Stimulated activated CD4-positive, alpha-beta T cell treated with anti-CD3 and anti-CD28 coated beads, Interleukin-1b, Interleukin-23, amount 100 ng/mL, for 24 hours (primary cell): ENCODE measurements at places on chromosomes 11 and 22.

GRCh38 chr22:33588860-33589259 is 331.4 kb downstream of the LARGE1 start:
- no peak for DNase-seq

DNA sequence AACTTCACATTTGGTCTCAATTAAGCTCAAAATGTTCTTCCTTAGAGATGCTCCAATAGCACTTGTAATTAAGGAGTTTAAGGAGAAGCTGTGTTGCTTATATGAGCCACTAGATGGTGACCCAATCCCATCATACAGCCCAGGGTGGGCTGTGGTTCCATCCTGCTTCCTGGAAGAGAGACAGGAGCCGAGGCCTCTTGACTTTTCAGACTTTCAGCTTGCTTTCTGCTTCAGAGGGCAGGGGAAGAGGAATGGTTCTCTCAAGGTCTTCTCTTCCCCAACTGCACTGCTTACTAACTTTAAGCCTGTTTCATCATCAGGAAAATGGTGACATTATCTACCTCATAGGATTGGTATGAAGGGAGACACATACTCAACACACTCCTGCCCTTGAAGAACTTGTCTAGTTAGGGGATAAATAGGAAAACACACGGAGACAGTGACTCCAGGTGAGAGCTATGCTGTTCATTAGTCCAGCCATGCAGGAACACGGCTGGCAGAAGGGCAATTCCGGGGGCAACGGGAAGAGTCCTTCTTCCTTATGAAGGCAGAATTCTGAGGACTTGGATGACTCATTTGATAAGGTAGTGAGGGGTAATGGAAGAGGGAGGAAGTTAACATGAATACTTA is 20.1 kb downstream of the TMEM218 start:
- DNase-seq = no peak

DNA sequence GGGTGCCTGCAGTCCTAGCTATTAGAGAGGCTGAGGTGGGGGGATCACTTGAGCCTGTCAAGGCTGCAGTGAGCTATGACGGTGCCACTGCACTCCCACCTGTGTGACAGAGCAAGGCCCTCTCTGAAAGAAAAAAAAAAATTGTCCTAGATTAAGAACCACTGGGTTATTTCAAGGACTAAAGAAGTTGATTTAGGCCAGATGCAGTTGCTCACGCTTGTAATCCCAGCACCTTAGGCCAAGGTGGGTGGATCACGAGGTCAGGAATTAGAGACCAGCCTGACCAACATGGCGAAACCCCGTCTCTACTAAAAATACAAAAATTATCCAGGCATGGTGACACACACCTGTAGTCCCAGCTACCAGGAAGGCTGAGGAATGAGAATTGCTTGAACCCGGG is 129.0 kb downstream of the MRTFA start:
- no peak for DNase-seq

GRCh38 chr22:32996702-32997101 is 61.5 kb downstream of the SYN3 start:
- DNase-seq = no peak

DNA sequence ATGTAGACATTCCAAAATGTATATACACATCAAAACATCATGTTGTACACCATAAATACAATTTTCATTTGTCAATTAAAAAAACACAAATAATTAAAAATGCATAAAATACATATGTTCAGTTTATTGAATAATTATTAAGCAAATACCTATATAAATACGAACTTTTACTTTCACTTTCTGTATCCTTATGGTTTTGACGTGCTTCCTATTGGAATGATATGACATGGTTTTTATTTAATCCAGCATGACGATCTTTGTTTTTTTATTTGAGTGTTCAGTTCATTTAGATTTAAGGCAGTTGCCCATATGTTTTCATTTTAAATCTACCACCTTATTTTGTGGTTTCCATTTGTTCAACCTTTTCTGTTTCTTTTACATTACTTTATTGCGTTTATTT is 198.3 kb upstream of the PLET1 start:
- DNase-seq = no peak

DNA sequence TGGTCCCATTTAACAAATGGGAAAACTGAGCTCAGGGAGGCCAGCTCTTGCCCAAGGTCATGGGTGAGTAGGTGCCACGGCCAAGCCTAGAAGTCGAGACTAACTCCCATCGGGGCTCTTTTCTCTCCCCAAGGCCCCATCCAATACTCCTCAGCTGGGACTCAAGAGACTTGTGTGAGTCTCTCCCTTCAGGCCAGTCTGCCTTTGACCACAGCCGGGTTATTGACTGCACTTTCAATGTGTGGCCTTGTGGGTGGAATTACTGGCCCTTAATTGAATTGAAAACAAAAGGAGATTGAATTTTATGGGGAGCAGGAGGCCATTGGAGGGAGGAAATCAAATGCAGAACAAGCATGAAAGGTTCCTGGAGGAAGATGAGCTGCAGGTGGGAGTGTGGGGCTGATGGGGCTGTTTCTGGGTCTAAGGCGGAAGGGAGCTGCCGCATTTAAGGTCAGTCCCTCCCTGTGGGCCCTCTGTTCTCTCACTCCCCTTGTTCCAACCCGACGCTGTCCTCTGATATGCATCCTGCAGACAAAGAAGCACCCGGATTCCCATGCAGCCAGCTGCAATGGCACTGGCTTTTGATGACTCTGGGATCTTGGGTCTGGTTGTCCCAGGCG is 552.8 kb downstream of the MIAT start:
- DNase-seq = no peak

- no peak for DNase-seq
These were observed 55.9 kb downstream of the ZC3H12C start for GRCh38 chr11:110148775-110149744.

DNA sequence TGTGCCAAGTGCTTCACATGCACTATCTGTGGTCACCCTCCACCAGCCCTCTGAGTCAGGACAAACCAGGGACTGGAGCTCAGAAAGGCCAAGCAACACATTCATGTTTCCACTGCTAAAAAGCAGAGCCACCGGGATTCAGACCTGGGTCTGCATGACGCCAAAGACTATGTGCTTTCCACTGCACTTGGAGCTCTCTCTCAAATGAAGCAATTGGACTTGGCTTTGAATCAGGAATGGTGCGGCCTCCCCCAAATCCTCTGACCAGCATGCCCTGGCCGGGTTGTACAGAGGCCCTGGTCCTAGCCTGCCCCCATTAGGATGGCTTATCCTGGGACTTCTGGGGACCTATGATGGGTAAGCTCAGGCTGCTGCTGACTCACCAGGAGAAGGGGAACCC is 80.7 kb downstream of the PKNOX2 start:
- no peak for DNase-seq

GRCh38 chr11:88332851-88333250 is 4.7 kb downstream of the CTSC start:
- DNase-seq = no peak

GRCh38 chr11:131944736-131945135 is 574.3 kb downstream of the NTM start:
- DNase-seq = no peak

DNA sequence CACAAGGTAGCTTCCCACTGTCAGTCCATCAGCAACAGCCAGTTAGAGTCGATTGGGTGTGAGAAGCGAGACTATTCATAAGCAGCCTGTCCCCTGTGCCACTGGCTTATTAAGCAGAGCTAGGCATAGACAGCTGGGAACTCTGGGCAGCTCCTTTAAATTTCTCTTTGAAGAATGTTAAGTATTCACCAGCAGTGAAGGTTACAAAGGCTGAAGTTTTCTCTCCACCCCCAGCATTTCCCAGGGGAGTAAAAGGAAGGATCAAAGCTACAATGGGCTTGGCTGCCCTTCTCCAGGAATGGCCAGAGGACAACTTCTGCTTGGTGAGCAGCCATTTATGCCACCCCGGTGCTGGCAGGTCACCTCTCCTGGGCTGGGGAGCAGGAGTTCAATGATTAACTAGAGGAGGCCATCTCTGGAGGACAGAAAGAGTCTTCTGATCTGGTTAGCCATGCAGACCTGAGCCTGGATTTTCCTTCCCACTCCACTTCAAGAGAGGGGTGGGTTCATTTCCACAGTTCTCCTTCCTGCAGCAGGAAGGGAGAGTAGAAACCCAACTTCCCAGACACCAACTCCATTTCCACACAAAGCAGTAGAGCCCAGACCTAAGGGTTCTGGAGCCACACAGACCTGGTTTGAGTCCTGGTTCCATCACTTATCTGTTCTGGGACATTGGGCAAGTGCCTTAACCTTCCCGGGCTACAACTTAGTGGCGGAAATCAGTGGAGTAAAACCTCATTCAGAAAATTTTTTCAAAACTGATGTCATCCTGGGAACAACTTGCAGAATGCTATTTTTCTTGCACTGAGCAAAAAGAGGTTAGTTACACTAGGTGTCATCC is 22.6 kb downstream of the POU2AF3 start:
- no peak for DNase-seq

- no peak for DNase-seq
These were observed 20.3 kb downstream of the MYH9 start for GRCh38 chr22:36367479-36367878.

GRCh38 chr11:18229501-18229900 is 7.1 kb downstream of the SAA4 start:
- DNase-seq = no peak

DNA sequence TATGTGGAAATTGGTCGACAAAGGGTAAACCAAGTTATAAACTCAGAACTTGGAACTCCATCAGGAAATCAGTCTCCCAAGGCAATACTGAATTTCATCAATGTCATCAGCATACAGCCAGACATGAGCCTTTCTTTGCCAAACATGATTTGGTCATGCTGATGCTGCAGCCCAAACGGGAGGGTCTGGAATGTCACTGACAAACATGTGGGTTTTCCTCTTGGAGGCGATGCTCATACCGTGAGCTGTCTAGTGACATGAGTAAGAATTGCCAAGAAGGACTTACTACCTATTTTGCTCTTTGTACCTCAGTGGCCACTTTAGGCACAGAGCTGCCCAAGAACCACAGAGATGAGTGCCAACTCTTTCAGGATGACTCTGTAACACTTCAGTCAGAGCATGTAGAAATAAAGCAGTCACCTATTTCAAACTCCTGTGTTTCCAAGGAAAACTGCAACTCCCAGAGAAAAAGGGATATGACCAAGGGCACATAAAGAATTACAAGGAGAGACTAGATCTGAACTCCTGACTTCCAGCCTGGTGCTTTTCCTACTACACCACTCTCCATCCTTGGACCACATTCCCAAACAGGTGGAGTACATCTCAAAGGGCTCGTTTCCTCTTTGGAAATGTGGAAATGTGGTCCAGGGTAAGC is 24.3 kb upstream of the MRGPRX2 start:
- no peak for DNase-seq

DNA sequence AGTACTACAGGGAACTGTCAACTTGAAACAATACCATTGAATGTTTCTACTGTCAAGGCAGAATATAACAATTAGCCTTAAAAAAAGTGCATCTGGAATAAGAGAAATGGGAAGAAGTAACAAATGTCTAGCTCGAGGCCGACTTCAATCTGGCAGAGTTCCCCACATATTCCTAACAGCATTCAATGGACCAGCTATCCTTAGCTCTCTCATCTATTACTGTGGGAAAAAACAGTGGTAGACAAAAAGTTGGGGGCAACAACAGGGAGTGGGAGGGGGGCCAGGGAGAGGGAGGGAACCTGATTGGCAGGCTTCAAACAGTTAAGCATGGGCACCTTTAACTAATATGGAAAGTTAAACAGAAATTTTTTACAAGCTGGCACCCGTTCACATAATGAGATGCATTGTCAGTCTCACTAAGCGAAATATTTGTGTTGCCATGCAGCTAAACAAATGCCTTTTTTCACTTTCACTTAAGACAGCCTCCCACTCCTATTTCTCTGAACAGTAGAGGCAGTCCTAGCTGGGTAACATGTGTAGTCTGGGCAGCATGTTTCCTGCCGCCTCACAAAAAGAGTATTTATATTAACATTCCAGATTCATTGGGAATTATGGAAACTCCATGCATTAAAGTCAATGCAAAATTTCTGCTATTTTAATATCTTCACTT is 62.2 kb upstream of the SOX6 start:
- DNase-seq = no peak

- no peak for DNase-seq
These were observed 20.3 kb downstream of the MMP20 start for GRCh38 chr11:102604875-102605274.

DNA sequence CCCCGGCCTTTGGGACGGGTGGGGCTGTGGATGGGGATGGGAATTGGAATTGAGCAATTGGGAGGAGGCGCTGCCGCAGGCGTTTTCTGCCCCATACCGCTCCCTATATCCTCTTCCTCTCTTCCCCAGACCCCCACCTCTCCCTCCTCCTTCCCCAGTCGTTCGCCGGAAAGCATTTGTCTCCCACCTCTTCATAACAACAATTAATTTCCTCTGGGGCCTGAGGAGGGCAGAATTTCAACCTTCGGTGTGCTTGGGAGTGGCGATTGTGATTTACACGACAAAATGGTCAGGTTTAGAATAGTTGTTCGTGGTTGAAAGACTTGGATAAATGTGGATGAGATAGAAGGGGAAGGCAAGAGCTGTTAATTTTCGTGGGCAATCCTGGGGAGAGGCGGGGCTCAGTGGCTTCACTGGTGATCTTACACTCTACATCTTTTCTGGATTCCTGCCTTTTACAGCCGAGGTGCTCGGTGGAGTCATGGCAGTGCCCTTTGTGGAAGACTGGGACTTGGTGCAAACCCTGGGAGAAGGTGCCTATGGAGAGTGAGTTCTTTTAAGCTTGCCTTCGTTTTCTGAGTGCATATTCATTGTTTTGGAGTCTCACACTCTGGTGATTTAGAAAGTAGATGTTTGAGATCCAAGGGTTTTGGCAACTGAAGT is 1.5 kb downstream of the CHEK1 start:
- DNase-seq = peak; percentile 5

GRCh38 chr11:43895601-43896000 is 15.0 kb downstream of the ALKBH3 start:
- no peak for DNase-seq

DNA sequence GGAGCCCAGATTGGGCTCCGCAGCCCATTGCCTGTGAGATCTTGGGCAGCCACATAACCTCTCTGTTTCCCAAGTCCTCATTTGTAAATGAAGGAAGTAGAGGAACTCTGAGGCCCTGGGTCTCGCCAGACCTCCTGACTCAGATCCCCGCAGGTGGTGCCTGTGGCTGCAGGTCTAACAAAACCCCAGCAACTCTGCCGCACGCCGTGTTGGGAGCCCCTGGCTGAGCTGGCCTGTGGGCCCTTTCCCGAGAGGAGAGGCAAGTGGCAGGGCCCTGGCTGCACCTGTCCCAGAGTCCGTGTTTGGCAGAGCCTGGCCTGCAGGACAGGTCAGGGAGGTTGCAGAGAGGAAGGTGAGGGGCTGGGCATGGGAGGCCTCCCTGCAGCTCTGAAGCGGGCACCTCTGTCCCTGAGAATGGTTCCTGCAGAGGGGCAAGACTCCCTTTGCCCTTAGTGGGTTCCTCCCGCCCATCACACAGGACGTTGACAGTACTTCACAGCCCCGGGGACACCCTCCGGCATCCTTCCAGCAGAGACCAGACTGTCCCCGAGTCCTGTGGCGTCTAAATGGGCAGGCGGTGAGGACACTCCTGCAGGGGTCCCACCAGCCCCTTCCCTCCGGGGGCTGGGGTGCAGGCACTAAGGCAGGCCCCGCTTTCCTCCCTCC is 67.7 kb downstream of the ARHGAP8 start:
- DNase-seq = no peak

GRCh38 chr11:36722421-36722820 is 124.4 kb upstream of the RAG2 start:
- no peak for DNase-seq
